Kidney epithelial cell (primary cell): ENCODE measurements at places on chromosomes 1 and 21. TPM values are rescaled to one million over a fixed set of nuclear protein-coding genes. Genes with fewer than 3 reads are reported as not detected.

Gene DHRS3
- 37.4 and 41.2 TPM in 2 replicates for total RNA-seq

Gene RAB4A
- 28.1 and 53.9 TPM in 2 replicates for total RNA-seq

Gene TNFRSF9
- 4.6 and 5.6 TPM in 2 replicates for total RNA-seq

Gene NCAM2
- total RNA-seq: under 0.01 and 1.8 TPM in 2 replicates

- no peak for DNase-seq
These were observed 24.4 kb downstream of the BLZF1 start for GRCh38 chr1:169392406-169392805.

GRCh38 chr1:21567241-21568005 is 58.2 kb downstream of the ALPL start:
- DNase-seq: peak; percentile 75

- no peak for DNase-seq
These were observed 89.4 kb downstream of the SDCCAG8 start for GRCh38 chr1:243345205-243345604.

DNA sequence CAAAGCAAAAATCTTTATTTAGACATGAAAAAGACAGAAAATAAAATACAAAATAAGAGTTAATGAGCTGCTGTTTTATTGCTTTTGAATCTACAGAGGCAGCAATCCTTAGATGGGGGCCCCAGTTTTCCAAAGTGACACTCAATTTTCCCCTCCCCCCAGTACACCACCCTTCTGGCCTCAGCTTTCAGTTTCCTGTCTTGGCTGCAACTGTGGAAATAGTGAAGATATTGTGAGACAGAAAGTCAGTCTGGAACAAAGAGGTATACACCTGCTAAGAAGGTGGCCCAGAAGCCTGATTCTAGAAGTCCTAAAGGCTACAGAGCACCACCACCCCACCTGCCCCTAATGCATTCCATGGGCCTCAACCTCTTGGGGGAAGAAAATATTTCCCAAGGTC is 1.1 kb upstream of the MTMR11 start:
- DNase-seq: no peak

DNA sequence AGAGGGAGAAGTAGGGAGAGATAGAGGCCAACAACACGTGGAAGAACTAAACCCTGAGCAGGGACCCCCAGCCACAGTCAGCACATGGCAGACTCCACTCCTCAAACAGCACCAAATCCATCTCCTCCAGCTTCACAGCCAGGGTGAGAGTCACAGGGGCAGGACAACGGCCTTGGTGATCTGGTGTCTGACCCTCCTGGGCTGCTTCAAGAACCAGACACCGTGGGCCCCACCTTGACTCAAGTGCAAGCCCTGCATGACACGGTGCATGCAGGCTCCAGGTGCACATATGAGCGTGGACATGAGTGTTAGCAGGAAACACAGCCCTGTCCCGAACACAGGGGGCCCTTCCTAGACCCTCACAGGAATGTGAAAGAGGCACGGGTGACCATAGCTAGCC is 21.9 kb downstream of the S100A7 start:
- no peak for DNase-seq
